ENCODE measurements at places on chromosomes 5 and 9. TPM values are rescaled to one million over a fixed set of nuclear protein-coding genes. Genes with fewer than 3 reads are reported as not detected.

The ZBED3 gene
- 6.1 TPM for total RNA-seq

DNA sequence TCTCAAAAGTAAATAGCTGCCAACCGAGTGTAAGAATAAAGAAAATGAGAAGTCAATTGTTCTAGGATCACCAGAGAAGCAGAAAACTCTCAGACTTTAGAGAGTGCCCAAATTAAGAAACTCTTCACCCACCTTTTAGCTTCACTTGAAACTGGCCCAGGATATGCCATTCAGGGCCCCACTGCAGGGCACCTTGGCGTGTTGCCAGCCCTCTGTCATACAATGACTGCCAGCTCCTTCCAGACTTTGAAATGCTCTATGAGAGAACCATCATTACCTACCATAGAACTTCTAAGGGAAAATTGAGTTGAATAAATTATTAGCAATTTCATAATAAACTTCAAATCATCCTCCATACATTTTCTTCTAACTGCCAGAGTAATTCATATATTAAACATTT, 240.5 kb downstream of the CETN3 start:
- no peak for DNase-seq

The FSTL4 gene
- 0.09 TPM for total RNA-seq

The IL4 gene
- total RNA-seq = not detected

DNA sequence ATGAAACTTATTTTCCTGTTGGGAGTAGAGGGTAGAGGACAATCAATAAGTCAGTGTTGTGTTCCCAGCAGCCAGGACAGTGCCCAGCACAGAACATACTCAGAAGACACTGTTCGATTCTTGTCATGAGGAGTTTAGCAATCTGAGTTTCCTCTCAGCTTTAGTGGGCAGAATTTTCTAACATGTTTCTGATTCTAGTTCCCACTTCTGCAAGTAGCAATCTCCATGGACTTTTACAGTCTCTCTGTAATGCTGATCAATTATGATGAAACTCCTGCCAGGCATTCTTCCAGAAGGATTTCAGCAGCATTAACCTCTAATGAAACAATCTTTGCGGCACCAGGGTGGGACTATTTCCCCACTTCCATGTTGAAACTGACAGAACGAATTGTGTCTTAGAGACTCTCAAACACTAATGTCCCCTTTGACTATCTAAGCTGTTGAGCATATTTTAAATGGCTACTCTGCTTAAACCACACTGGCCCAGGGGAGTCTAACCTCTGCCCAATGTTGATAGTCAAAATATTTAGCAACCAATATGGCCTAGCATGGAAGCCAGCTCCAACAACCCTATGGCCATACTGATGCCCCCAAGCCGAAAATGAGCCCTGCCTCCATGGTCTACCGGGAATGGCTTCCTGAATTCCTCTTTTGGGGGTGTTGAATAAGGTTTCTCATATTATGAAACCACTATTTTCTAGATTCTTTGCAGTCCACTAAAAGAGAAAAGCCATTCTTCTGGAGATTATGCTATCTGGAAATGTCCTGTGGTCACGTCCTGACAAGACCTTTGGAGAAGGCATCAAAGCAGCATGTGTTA, 484.3 kb downstream of the BNC2 start:
- no peak for DNase-seq

The SPARC gene
- 756 TPM for total RNA-seq

The ZFAND5 gene
- 98.9 TPM for total RNA-seq

The SCGB3A2 gene
- not detected for total RNA-seq

The DBH gene
- not detected for total RNA-seq

DNA sequence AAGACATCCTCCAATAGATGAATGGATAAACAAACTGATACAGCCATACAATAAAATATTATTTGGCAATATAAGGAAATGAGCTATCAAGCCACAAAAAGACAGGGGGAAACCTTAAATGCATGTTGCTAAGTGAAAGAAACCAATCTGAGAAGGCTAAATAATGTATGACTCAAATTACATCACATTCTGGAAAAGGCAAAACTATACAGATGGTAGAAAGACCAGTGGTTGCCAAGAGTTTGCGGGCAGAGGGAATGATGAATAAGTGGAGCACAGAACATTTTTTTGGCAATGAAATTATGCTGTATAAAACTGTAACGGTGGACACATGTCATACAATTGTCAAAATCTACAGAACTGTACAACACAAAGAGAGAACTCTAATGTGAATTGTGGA, 63.3 kb downstream of the CSF2 start:
- no peak for DNase-seq

- DNase-seq = peak; percentile 69
These were observed 161.4 kb downstream of the GIN1 start for GRCh38 chr5:102958481-102959011.
